Hematopoietic multipotent progenitor cell treated with erythropoietin and hydrocortisone succinate and interleukin-3 and kit ligand, for 4 days (in vitro differentiated cells): ENCODE measurements at places on chromosomes 3 and 15.
A peak's percentile ranks its signal among the peaks of the same experiment; 100 is the strongest.

GRCh38 chr15:89167267-89168176 lies 53.9 kb downstream of the RLBP1 start:
- peak; percentile 58 for DNase-seq

GRCh38 chr15:101035611-101036010 lies 116.5 kb downstream of the LRRK1 start:
- DNase-seq, result peak; percentile 82

DNA sequence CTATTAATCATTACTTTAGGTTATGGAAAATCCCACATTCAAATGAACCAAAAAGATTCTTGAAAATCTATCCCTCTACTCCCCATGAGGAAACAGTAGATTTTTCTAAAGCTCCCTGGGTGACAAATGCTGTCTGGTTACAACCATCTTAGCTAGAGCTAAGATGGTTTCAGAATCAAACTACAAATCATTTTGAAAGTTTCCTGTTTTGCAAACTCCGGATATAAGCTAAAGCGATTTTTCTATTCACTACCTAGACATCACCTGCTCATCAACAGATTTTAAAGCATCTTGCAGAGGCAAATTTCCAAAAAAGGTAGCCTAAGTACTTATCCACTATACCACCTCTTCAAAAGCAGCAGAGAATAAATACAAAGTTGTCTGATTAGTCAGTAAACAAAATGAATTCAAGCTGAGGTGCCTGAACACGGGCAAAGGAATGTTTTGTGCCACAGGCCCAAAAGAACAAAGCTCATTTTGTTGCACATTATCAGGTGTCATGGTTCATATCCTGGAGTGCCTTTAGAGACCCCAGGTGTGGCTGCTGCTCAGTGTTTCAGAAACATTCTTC lies 204.9 kb downstream of the TNIK start:
- DNase-seq, result peak; percentile 32

- no peak for DNase-seq
Measured at GRCh38 chr3:110808630-110809029, 263.0 kb upstream of the NECTIN3 start.

- DNase-seq, result no peak
Measured at GRCh38 chr15:60936186-60936585, 292.9 kb downstream of the RORA start.

GRCh38 chr15:51818150-51818549 lies 11.3 kb upstream of the TMOD3 start:
- no peak for DNase-seq

DNA sequence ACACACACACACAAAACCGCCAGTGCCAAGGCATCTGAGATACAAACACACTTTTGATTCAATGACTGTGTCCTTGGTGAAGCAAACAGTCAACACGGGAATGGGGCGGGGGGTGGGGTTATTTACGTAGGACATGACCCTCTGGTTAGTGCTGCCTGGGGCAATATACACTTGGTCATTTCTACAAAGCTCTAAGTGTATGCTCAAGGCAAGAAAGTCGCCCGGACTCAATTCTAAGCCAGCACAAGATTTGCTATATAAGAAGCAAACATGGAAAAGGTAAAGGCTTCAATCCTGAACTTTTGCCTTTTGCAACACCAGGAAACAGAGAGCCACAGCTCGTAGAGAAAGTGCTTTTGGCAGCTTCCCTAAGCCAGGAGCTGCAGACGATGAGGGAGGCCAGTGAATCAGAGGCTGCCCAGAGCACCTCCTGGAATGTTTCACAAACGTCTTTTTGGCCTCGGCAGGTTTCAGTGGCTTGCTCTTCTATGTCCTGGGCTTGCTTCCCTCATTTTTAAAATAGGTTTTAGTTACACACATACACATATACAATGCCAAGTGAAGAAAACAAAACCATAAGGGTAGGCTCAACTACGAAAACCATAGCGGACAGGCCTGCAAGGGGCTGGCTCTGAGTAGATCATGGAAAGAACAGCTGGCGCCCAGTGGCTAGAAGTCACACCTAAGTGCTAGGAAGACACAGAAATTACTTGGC lies 73.6 kb downstream of the TM4SF4 start:
- DNase-seq, result no peak

DNA sequence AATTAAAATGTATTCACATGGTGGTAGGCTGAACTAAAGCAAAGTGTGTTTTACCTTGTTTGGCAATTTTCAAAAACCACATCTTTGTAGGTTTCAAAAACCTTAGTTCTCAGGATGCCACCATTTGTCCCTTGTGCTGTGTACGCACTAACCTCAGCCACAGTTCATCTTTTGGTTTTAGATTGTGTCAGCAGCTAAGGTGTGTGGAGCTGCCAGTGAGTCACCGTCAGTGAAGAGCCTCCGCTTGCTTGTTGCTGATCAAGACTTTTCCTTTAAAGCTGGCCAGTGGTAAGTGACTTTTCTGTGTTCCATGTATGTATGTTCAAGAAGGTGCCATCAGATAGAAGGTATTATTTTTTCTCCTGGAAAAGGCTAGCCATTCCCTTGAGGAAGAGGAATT lies 21.1 kb downstream of the OXNAD1 start:
- DNase-seq, result no peak

DNA sequence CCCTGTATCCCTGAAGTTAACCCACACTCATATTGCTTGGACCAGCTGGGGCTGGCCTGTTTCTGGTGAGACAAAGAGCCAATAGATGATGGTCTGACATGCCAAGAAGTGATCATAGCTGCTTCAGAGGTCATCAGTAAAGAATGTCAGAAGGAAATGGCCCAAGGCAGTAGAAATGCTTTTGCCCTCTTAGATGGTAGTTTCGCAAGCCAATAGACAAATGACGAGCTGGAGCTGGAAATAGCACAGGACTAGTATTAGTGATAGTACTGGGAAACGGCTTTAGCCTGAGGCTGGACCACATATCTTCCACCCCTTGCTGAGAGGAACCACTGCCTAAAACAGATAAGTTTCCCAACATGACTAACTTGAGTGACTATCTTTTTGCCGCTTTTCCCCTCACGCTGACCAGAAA lies 176.1 kb upstream of the THBS1 start:
- peak; percentile 92 for DNase-seq

DNA sequence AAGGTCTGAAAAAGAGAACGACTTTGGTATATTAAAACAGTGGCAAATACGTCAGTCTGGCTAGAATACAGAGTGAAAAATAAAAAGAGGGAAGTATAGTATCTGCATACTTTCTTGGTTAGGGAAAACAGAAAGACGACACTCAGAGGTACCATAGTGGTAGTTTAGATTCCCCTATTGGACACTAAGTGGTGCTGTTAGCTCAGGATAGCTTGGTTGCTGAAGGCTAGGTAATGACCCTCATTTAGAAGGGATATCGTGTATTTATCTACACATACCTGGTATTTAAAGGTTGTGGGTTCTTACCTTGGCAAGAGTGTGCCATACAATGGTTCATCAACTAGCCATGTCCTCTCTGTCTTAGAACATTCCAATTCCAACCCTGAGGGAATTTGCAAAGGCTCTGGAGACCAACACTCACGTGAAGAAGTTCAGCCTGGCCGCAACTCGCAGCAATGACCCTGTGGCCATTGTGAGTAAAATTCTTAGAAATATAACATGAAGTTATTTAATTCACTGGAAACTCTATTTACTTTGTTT lies 31.0 kb downstream of the TMOD2 start:
- DNase-seq, result peak; percentile 59

DNA sequence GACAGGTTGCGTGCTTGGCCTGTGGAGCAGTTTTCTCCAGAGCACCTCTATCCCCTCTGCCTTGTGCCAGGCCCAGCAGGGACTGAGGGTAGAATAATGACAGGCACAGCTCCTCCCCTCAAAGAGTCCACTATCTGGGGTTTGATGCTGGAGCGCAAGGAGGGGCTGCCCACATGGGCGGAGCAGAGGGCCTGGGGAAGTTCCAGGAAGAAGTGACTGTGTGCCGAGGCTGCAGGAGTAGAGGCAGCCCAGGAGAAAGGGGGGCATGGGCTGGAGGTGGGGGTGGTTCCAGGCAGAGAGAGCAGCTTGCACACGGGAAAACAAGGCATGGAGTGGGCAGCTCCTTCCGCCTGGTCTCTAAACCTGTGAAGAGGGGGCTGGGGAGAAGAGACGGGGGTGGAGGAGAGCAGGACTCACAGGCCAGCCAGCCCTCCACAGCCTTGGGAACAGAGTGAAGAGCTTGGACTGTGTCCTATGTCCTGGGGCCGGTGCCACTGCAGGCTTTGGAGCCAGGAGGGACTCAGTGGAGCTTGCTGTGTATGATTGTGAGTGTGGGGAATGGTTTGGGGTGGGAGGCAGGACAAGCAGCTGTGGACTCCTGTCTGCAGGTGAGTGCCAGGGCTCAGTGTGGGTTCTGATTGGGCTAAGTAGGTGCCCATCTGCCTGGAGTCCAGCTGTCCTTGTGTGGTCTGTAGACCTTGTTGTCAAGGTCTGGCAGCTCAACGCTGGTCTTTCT lies 48.1 kb downstream of the APBA2 start:
- DNase-seq, result peak; percentile 90

DNA sequence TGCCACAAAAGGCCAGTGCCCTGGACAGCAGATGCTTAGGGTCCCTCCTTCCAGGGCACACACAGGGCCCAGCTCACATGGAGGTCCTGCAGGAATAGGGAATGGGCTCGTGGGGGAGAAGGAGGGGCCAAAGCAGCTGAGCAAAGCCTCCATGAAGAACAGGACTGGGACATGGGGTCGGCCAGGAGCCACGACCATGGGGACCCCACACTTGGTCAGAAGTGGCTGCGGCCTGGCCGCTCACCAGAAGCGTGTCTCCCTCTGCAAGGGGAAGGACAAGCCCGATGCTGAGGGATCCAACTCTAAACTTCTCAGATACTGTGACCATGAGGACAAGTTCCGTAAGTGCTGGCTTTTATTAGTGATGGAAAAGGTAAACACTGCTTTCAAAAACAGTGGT lies 15.3 kb downstream of the RBPMS2 start:
- DNase-seq, result no peak

DNA sequence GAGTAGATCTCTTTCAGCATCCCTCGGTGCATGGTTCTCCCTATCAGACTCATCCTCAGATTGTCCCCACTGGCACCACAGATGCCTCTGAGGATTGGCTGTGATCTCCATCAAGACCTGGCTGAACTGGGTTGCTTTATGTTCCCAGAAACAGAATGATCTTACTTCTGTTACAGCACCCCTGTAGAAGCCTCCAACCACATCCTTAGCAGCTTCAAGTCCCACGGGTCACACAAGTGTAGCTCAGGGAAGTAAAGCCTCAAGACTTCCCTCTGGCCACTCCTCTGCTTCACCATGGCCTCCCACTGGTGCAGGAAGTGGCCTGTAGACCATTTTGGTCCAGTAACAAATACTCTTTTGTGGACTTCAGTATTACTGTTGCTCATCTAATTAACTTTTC lies 566.4 kb upstream of the SUCLG2 start:
- no peak for DNase-seq

- no peak for DNase-seq
Measured at GRCh38 chr3:149145356-149145755, 15.9 kb downstream of the HPS3 start.

GRCh38 chr3:24640330-24640877 lies 145.8 kb upstream of the THRB start:
- DNase-seq, result peak; percentile 76

DNA sequence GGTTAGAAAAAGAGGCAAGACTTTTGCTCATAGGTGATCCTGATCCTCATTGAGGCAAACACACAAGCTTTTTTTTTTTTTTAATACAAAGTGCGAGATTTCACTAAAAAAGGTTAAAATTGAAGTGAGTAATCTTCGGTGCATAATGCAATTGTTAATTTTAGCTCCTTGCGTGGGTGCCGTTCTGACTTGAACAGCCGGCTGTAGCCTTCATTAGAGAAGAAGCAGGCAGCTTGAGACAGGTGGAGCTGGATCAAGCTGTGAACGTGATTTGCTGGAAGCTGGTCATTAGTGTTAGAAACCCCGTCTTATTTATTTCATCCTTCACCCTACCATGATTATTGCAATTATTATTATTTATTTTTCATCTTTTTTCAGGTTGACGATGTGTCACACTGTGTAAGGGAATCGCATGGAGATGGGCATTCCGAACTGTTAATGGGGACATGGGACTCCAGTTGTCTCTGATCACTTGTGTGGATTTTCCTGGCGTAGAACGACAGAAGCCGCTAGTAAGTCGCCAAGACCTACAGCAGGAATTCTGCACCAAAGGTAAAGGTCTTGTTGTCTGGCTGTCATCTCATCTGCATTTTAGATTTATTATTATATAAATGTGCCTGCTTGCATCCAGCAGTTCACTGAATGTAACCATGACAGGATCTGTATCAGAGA lies 40.2 kb downstream of the ARPP21 start:
- DNase-seq, result no peak
